OCI-LY7 (cell line): ENCODE measurements at places on chromosomes 4 and X.

DNA sequence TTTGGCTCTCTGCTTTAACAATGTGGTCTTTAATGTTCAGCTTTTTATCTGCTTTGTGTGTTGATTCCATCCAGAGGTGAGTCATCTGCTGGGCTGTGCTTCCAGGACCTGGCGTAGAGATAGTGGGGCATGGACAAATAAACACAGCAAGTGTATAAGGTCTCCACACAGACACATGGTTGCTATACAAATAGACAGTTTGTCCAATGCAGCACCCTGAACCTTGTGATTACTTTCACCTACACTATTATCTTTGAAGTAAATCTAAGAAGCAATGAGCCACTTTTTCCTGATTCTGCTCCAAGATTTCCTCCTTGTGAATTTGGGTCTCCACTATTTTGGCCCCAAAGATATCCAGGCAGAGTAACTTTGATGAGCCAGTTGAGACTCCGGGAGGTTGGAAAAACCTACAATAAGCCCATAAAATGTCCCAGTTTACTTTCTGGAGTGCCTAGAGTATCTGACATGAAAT is 12.1 kb downstream of the PPARGC1A start:
- DNase-seq, result no peak

- DNase-seq, result no peak
These were observed 2267.9 kb upstream of the AGA start for GRCh38 chr4:179709961-179710624.

DNA sequence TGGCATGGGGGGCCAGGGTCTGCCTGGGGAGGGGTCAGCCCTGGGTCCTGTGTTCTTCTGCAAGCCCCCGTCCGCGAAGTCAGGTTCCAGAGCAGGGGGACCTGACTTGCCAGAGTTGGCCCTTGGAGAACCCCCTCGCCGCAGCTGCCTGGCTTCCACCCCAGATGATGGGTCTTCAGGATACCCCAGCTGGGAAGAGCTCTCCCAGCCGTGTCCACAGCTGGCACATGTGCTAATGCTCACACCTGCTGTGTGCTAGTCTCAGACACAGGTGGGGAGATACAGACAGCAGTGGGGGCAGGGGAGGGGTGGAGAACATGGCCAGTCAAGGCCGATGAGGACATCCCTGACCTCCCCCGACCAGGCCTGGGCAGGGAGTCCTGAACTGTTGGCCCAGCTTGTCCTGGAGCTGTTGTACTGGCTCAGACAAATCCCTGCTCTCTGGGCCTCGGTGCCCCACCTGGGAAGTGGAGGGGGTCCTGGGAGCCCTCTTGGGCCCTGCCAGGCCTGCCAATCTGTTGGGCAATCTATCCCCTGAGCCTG is 3.5 kb downstream of the ADRA2C start:
- peak; percentile 71 for DNase-seq

DNA sequence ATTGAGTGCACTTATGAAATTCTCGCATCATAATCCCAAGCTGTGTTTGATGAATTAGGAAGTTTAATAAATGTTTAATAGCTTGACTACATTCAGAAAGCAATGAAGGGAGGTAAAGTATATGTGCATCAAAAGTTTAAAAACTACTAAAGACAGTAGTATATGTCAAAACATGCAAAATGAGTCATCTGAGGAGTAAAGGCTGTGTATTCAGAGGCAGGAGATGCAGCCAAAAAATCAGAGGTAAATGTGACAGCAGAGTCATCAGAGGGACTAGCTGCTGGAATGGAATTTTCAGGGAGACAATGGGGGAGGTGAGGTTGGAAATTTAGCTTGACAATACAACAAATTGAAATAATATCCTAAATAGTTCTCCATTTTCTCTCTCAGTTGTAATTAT is 127.0 kb upstream of the FUNDC1 start:
- no peak for DNase-seq

- no peak for DNase-seq
These were observed 364.9 kb downstream of the ZNF674 start for GRCh38 chrX:46180258-46180687.

DNA sequence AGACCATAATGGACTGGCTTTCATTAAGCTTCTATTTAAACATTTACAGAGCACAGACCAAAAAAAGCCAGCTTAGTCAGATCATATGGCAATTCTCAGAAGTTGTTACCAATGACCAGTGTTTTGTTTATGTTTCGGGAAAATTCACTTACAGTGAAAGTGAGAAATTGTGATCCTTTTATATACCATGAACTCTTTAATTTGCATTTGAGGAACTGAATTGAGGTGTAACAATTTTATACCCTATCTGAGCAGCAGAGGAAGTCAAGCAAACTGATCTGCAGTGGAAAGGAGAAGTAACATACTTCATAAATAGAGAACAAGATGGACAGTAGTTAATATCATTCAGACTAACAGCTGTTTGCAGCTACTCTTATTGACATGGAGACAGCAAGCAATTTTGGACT is 97.1 kb downstream of the TMA16 start:
- DNase-seq, result peak; percentile 89

DNA sequence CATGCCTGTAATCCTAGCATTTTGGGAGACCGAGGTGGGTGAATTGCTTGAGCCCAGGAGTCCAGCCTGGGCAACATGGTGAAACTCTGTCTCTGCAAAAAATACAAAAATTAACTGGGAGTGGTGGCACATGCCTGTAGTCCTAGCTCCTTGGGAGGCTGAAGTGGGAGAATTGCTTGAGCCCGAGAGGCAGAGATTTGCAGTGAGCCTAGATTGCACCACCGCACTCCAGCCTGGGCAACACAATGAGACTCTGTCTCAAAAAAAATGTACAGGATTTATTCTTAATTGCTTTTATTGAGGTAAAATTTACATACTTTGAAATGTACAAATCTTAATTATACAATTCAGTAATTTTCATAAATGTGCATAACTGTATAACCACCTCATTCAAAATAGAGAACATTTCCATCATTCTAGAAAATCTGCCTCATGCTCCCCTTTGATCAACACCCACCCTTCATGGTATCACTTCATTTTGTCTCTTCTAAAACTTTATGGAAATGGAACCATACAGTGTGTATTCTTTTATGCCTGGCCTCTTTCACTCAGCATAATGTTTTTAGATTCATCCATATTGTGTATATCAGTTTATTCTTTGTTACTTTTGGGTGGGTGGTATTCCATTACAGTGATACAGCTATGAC is 39.1 kb downstream of the SNX25 start:
- no peak for DNase-seq
